ENCODE measurements at places on chromosomes 7 and 10.

DNA sequence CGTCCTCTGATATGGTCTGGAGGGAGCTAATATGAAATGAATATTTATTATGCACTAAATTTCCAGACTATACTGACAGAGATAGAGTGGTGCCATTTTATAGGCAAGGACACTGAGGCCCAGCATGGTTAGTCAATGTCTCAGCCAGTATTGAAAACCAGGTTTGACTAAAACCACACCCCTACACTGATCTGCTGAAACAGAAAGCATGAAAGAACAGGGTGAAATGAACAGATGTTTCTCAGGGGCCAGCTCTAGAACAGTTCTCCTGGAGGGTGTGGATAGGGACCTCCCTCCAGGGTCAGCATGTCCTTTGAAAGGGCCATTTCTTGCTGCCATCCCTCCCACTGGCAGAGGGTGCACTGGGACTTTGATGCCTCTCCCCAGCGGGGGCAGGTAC is 700.5 kb downstream of the GRID1 start:
- no peak for DNase-seq

- no peak for DNase-seq
These were observed 107.7 kb upstream of the EEPD1 start for GRCh38 chr7:36045326-36045725.

DNA sequence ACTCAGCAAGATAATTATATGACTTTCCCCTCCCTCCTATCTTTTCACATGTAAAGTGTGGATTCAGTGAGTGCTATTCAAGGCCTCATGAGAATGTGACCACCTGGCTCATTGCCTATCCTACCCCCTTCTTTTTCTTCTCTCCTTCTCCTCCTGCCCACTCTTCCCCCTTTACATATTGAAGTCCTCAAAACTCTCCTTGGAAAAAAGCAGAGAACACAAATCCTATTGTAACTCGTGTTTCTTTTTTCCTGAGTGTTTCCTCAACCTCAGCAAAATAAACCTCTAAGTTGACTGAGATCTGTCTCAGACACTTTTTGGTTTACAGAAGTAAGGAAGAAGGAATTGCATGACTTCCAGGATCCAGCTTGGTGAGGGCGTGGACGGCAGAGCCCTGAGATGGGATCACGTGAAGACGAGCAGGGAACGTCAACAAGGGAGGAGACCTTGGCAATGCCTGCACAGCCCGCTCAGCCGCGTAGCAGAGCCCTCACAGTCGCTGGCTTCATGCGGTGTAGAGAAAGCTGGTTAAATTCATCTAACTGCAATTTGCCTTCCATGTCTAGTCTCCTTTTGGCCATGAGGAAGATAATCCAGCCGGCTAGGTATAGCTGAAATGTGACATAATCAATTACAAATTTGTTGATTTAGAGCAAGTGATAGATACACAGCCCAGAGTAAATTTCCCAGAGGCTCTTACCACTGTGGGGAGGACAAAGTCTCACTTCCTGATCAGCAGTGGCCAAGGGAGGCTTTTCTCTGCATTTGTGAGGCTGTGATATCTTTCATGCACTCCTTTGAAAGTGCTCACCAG is 75.7 kb downstream of the LYZL2 start:
- no peak for DNase-seq

DNA sequence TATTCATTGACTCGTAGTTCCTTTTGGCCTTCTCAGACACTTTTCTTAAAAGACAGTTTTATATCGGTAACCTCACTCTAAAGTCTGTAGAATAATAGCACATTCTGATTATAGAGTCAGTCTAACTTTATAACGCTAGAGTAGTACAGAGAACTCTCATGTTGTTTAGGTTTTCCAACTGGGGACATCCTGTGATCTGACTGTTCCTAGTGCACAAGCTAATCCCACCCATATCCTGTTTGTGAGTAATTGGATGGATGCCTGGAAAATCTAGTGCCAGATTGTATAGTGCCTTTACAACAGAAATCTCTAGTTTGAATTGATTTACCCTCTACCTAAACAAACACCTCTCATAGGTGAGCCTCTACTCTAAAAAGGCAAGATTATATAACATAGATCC is 107.4 kb downstream of the ZEB1 start:
- no peak for DNase-seq

DNA sequence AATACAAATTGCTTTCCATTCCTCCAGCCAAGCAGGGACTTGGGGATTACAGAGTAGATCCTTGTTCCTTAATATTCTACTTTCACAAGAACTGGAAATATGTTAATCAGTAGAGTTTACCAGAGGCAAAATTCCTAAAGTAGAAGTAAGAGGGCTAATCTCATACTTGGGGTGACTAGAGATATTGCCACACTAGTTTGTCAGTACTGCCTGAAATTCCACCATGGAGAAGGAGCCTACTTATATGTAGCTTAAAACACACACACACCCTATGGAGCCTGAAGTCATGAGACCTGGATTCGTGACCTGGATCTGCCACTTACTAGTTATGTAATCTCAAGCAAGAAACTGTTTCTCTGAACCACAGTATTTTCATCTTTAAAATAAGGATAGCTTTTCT is 33.9 kb downstream of the STRIP2 start:
- DNase-seq: no peak

- no peak for DNase-seq
These were observed 431.1 kb upstream of the KLF6 start for GRCh38 chr10:4215963-4216575.

- no peak for DNase-seq
These were observed 877 bp upstream of the NOD1 start for GRCh38 chr7:30479202-30480120.

- no peak for DNase-seq
These were observed 7.7 kb downstream of the CHPF2 start for GRCh38 chr7:151239837-151240459.

- DNase-seq: no peak
These were observed 28.4 kb upstream of the OPALIN start for GRCh38 chr10:96387161-96387560.
